ENCODE measurements at places on chromosomes 5 and 9. TPM values are rescaled to one million over a fixed set of nuclear protein-coding genes. Genes with fewer than 3 reads are reported as not detected.

- no peak for DNase-seq
Measured at GRCh38 chr9:84969084-84969483, 299.6 kb downstream of the NTRK2 start.

DNA sequence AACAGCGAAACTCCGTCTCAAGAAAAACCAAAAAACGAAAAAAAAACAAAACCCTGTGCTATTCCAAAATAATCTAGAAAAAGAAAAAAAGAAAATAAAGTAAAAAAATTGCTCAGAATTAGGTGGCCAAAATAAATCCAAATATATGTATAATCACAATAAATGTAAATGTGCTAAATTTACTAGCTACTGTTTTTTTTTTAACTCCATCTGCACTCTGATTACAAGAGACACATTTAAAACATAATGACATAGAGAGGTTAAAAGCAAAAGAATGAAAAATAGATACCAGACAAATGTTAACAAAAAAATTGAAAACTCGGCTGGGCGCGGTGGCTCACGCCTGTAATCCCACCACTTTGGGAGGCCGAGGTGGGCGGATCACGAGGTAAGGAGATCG is 66.1 kb downstream of the FGF1 start:
- no peak for DNase-seq

GRCh38 chr5:141986072-141986471 is 17.2 kb downstream of the RNF14 start:
- DNase-seq = no peak

The ENHO gene
- 3.3 TPM for total RNA-seq

The CACNA1B gene
- 0.30 TPM for total RNA-seq
